Trophoblast cell (in vitro differentiated cells and primary cell): ENCODE measurements at places on chromosomes 1 and 21.
A peak's percentile ranks its signal among the peaks of the same experiment; 100 is the strongest.

- no peak for DNase-seq
These were observed 6.1 kb downstream of the HSPA13 start for GRCh38 chr21:14376854-14377253.

- peak; percentile 83 for DNase-seq
These were observed at the start of gene NASP for GRCh38 chr1:45583666-45584350. TSS of gene NASP (plus strand) at chr1:45584041. CDS start at chr1:45584147, 106 bp downstream.

DNA sequence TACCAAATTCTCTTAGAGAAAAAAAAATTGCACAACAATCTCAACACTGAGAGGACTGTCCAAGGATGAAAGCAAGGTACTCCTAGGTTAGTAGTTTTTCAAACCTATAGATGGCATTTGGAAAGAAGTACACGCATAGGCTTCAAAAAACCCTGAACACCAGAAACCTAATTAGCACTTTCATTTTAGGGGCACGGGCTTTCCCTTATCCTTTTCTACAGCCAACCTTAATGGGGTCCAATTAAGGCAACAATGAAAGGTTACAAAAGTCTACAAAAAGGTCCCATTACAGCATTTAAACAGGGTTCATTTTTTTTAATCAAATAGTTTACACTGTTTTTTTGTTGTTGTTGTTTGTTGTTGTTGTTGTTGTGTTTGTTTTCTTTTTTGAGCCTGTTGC, 6.2 kb downstream of the KDM5B start:
- DNase-seq, result no peak

- no peak for DNase-seq
These were observed 10.1 kb upstream of the RABGAP1L start for GRCh38 chr1:174149216-174149615.

DNA sequence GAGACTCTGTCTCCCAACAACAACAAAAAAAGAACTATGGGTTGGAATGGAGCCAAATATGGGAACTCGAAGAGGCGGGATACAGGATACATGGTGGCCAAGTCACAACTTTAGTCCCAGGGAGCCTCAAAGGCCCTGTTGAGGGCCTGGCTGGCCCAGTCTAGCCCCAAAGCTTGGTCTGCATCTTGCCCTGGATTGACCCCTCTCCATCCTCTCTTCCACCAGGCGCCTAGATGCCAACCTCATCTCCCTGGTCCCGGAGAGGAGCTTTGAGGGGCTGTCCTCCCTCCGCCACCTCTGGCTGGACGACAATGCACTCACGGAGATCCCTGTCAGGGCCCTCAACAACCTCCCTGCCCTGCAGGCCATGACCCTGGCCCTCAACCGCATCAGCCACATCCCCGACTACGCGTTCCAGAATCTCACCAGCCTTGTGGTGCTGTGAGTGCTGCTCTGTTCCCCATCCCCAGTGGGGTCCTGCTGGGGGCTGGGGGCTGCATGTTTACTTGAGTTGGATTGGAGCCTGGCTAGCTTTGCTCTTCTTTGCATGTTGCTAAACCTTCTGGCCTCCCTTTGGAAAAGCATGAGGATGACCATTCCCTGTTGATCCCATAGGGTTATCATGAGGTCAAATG, 65.5 kb downstream of the UBE2T start:
- DNase-seq, result no peak

DNA sequence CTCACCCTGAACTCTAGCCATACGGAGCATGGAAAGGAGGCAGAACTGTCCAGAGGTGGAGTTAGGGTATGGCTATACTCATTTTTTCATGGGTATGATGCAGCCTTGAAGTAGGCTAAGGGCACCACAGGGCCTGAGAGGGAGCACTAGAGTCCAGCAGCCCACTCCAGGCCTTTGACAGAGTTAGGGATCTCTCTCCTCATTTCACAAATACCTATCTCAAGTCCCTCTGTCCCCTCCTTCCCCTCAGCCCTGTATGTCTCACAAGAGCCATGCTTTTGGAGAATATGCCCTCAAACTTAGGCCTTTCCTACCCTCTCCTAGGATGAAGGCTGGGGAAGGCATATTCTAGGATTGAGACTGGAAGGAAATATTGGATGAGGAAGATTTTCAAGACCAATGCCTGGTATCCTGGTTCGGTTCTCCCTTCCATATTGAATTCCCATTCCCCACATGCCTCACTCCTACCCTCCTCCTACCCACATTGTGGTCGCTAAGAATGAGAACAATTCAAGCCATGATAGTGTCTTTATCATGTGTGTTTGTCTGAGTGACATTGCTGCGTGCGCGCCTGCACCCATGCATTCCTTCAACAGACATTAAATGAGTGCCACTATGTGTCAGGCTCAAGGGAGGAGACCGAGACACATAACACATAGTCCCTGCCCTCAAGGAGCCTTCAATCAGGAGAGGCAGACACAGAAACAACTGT, 2.6 kb upstream of the NECTIN4 start:
- peak; percentile 90 for DNase-seq
